ENCODE measurements at places on chromosomes 1 and 21. TPM values are rescaled to one million over a fixed set of nuclear protein-coding genes. Genes with fewer than 3 reads are reported as not detected.

PTGER3 gene
- total RNA-seq = 0.52 TPM

KIAA0040 gene
- 17.2 TPM for total RNA-seq

RXFP4 gene
- total RNA-seq = not detected

CCDC190 gene
- not detected for total RNA-seq

RAD54L gene
- total RNA-seq = not detected

AGMAT gene
- total RNA-seq = 2.8 TPM

IGSF8 gene
- total RNA-seq = 12.9 TPM

ARHGEF16 gene
- total RNA-seq = not detected

FCER1G gene
- total RNA-seq = 190 TPM
